ENCODE measurements at places on chromosomes 7 and 10. TPM values are rescaled to one million over a fixed set of nuclear protein-coding genes. Genes with fewer than 3 reads are reported as not detected.

CCDC146 gene
- 2.0 TPM for total RNA-seq

GJD4 gene
- total RNA-seq: not detected

PITX3 gene
- not detected for total RNA-seq

ZNF117 gene
- total RNA-seq: 5.1 TPM

NUTM2B gene
- total RNA-seq: 0.09 TPM

PNLIP gene
- not detected for total RNA-seq

IFIT1 gene
- 172 TPM for total RNA-seq

NPTX2 gene
- 2.5 TPM for total RNA-seq

CARD11 gene
- total RNA-seq: under 0.01 TPM

PTPRZ1 gene
- total RNA-seq: 0.72 TPM

KCNK18 gene
- total RNA-seq: not detected

CH25H gene
- not detected for total RNA-seq

CALML5 gene
- total RNA-seq: not detected

DNA sequence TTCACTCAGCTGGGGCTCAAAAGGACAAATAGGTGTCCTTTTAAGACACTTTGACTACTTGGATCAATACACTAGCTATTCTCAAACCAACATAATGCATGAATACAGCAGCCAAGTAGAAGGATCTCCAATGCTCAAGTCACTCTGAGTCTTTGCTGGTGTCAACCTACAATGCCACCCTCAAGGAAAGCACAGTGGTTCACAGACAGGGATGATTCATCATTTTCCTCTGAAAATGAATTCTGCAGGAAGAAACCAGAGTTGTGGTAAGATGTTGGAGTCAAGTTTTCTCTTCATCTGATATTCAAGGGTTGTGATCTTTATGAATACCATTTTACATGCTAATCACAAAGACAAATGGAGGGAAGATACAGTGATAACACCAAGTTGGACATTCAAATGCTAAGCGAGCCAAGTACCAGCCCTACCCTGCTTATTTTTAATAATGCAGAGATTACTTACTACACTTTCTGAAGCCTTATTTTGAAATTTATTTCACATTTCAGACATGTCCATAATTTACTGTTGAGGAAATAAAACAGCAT is 143.1 kb upstream of the FGFR2 start:
- DNase-seq: no peak

GRCh38 chr7:74482629-74483401 is 29.1 kb downstream of the GTF2IRD1 start:
- peak; percentile 92 for DNase-seq

- DNase-seq: no peak
These were observed 471 bp downstream of the PFKP start for GRCh38 chr10:3067859-3068179.

DNA sequence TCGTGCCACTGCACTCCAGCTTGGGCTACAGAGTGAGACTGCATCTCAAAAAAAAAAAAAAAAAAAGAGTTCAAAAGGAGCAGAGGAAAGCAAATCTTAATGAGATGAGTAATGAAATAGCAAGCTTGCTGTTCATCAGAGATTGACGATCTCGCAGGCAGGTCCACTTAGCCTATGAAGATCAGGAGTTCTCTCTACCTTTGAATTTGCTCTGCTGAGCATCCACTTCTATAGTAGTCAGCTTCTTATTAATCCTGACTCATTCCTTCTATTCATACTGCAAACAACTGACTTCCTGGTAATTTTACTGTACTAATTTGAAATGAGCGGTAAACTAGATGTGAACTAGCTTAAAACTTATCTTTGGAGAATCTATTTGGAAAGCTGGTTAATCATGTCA is 1014.6 kb downstream of the GATA3 start:
- no peak for DNase-seq

DNA sequence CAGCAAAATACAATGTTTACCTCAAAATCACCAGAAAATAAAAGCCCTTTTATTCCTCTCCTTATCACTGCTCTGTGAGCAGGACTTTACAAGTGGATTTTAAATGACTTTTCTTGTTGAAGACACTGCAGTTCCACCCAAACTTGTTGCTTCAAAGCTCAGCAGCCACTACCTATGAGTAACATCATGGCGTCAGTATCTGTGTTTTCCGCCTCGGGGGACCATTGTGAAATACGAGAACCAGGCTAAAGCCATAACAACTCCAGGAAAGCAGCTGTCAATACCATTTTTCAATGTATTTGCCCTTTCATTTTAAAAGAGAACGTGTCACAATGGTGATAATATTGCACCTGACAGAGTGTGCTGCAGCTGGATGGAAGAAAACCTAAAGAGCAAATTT is 284.0 kb upstream of the RNF32 start:
- no peak for DNase-seq

- no peak for DNase-seq
These were observed 8.6 kb upstream of the GATA3 start for GRCh38 chr10:8045726-8046494.

GRCh38 chr10:124369986-124370385 is 48.7 kb downstream of the OAT start:
- no peak for DNase-seq

GRCh38 chr7:49783446-49783845 is 10.0 kb downstream of the VWC2 start:
- DNase-seq: no peak

DNA sequence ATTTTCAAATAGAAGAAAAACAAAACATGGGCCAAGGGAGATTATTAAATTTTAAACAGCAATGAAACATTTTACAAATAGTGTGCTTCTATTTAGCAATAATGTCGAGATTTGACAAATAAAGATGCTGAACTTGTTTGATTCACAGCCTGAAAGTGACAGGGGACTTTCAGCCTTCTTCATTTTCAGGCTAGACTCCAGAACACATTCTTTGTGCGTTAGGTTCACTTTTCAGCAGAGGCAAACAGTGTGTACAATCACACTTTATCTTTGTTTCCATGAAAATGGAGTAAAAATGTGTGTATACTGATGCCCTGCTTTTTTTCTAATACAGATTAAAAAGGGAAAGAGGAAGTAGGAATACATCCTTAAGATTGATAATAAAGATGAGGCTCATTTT is 35.6 kb downstream of the FAM171A1 start:
- peak; percentile 71 for DNase-seq

DNA sequence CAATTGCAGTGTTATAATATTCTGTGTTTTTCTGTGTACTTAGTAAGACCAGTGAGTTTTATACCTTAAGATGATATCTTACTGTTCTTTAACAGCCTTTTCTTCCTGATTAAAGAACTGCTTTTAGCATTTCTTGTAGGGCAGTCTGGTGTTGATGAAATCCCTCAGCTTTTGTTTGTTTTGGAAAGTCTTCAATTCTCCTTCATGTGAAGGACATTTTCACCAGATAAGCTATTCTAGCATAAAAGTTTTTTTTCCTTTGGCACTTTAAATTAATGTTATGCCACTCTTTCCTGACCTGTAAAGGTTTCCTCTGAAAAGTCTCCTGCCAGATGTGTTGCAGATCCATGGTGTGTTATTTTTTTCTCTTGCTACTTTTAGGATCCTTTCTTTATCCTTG is 1059.8 kb downstream of the LRMDA start:
- DNase-seq: peak; percentile 81

DNA sequence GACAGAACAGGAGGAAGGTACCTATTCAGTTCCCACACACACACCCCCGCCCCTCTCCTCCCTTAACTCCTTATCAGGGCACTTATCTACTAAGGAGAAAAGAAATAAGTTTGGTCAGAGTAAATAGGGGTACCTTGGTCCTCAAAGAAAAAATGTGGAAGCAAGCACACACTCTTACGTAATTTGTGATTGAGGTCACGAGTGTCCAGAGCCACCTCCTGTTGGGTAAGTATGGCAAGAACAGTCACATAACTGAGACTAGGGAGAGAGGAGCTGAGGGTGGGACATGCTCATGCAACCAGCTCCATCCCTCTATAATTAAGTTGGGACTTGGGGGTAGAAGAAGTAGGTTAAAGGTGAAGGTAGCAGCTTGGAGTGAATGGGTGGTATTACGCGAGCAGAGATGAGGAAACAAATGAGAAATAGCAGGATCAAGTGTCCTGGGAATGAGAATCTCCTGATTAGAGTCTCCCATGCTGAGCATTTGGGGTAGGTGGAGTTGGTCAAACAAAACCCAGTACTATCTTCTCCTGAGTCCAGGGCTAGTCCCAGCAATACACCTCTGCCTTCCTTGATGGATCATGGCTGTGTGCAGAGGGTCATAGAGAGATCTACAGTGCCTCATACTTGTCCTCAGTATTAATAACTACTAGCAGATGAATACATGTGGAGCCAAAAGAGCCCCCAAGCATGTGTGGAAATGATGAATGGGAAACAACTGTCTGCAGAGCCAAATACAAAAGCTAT is 77.1 kb downstream of the GSAP start:
- peak; percentile 58 for DNase-seq

- no peak for DNase-seq
These were observed 12.2 kb downstream of the SFTPA2 start for GRCh38 chr10:79547973-79548372.

GRCh38 chr7:151330661-151331060 is 11.0 kb upstream of the NUB1 start:
- DNase-seq: no peak

GRCh38 chr7:2689343-2689847 is 1.4 kb downstream of the AMZ1 start:
- DNase-seq: no peak

DNA sequence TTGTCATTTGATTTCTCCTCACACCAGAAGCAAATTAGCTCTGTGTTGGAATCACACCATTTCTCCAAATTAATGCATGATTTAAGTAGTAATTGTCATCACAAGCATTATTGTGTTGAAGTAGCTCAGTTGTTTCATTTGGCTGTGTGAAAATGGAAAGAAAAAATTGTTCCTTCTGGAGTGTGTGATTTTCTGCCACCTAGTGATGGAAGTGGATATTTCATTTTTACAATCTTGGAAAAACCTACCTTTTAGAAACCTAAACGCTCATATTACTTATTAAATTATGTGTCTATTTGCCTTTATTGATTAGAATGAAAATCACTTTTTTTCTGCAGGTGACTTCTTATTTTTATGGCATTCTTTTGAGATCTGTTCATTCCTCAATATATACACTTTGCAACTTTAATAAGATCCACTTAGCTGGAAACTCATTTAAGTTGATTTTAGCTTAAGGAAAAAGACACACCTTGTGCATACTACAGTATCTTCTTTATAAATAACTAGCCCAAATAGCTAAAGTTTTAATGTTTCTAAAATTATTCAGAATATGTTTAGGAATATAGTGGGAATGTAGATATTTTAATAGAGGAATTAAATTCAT is 50.0 kb downstream of the SRI start:
- peak; percentile 26 for DNase-seq

DNA sequence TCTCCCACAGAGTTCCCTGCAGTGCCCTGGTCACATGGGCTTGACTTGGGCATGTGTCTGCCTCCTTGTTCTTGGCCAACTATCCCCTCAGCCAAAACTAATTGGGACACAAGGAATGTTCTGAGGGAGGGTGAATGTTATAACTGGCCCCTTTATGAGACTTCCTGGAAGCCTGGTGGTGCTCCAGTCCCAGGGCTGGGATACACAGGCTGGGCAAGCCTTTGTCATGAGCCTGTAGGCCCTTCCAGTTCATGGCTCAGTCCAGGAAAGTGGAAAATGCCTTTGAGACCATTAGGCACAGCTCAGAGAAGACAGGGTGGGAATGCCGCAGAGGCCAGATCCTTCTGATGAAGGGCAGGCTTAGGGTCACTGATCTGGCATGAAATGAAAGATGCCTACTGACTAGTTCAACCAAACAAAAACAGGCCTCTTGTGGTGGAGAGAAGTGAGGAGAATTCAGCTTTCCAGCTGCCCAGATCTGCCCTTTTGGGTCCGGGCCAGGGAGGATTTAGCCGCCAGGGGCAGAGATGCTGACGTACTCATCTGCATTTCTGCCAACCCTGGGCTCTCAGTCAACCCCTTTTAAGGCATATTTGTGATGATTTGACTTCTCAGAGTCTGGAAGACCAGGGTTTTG is 961.5 kb downstream of the KCNMA1 start:
- peak; percentile 86 for DNase-seq

GRCh38 chr7:26008428-26008827 is 143.6 kb upstream of the NFE2L3 start:
- no peak for DNase-seq

GRCh38 chr7:51060536-51060935 is 256.1 kb downstream of the COBL start:
- DNase-seq: no peak

- no peak for DNase-seq
These were observed 488.1 kb upstream of the GRM3 start for GRCh38 chr7:86155623-86156022.

DNA sequence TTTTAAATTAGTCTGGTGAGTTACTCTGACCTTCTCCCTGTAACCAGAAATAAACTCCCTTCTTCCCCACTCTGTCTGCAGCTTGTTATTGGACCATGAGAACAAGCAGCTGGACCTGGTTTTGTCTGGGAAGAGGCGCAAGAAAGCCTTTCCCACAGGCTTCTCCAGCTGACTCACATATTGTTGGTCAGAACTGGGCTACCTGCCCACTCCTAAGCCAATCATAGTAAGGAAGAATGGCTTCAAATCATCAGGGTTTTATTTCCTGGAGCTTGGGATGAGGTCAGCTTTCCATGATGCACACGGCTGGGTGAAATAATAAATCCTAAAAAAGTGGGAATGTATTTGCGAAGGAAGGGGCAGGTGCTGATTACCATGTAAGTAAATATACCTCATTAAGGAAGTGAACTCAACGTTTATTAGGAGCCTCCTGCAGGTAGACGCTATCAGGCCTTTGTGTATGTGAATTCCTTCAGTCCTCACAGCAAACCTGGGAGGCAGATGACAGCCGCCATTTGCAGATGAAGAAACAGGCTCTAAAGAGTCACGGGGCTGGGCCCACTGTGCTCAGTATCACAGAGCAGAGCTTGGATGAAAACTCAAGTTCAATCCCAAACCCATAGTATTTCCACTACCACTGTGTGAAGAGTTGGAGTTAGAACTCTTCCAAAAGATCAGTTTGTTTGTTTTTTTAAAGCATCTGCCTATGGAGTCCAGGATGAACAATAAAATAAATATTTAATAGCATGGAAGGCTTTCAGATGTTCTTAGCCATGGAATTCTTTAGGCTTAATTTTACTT is 32.8 kb downstream of the IL15RA start:
- peak; percentile 100 for DNase-seq

DNA sequence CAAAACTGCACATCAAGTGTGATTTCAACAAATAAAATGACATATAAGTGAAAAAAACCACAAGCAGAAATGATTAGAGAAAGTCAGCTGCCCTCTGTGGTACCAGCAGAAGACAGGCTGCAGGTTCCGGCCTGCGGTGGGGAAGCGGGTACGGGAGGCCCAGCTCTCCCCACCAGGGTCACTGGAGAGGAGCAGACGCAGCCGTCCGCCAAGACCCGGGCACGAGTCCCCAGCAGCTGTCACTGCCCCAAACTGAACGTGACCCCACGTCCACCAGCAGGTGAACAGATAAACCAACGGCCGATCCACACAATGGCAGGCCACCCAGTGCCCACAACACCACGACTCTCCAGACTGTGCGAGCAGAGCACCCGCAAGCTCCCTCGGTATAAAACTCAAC is 16.1 kb upstream of the MICALL2 start:
- DNase-seq: no peak

GRCh38 chr10:72255977-72256729 is 17.6 kb upstream of the DDIT4 start:
- no peak for DNase-seq
